H1 (cell line): ENCODE measurements at places on chromosomes 4 and X. TPM values are rescaled to one million over a fixed set of nuclear protein-coding genes. Genes with fewer than 3 reads are reported as not detected.

Gene GAGE13
- polyA plus RNA-seq: not detected in 2 replicates

Gene TCP11X2
- polyA plus RNA-seq: 0.08 TPM in 1 of 2 replicates, not detected in the other

Gene TSPAN7
- 34.3 and 37.7 TPM in 2 replicates for polyA plus RNA-seq

Gene SUPT20HL2
- polyA plus RNA-seq: not detected in 2 replicates

Gene ADH5
- 139 and 223 TPM in 2 replicates for polyA plus RNA-seq

Gene CPEB2
- polyA plus RNA-seq: 0.31 and 0.39 TPM in 2 replicates

Gene PPEF2
- 0.03 TPM in 1 of 2 replicates, not detected in the other for polyA plus RNA-seq

Gene PABPC1L2B
- polyA plus RNA-seq: 1.4 and 1.5 TPM in 2 replicates
